CMK (cell line): ENCODE measurements at places on chromosomes 3 and 15.

GRCh38 chr3:50475348-50475747 lies 28.1 kb downstream of the CACNA2D2 start:
- DNase-seq: no peak

DNA sequence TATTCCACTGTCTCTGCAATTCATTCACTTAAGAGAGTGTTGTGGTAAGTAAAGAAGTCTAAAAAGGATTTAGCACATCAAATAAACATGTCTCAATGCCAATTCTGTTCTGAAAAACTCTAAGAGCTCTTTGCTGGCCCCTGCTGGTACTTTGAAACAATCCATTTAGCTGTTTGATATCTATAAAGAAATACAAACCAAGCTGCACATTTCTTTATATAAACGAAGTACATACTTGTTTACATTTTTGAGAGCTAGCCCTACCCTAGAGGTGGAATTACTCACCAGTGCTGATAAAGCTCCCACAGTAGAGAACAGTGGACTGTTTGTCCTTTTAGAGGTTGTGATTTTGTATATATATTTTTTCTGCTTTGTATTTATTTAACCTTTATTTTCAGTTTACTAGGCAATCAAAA lies 75.5 kb downstream of the NEDD4 start:
- DNase-seq: no peak

GRCh38 chr3:177658354-177658753 lies 461.1 kb upstream of the TBL1XR1 start:
- DNase-seq: no peak

DNA sequence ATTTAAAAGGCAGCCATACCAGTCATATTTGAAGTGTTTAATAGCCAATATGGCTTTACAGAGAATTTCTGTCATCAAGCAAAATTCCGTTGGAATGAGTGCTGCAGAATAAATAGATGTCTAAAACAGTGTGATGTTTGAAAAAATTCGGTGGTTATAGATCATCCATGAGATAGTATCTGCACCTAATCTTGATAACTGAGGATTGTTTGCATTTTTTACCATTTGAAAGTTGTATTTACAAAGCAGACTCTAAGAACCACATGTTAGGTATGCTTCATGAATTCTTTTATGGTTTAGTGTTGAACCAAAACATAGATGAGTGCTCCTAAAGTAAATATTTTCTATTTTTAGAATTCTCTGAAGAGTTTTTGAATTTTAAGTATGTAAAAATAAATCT lies 476.1 kb downstream of the NAALADL2 start:
- DNase-seq: no peak

DNA sequence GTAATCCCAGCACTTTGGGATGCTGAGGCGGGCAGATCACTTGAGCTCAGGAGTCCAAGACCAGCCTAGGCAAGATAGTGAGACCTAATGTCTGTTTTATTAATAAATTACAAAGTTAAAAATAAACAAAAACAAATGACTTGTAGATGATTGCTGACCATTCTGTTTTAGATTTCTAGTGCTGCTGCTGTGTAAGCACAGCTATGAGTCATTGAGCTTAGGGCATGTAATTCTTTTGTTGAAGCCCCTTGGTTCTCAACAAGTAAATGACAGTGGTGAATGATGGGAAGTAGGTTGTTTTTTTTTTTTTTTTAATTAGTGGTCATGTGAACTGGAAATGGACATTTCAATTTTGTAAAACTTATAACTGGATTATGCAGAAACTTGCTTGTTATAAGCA lies 63.3 kb downstream of the LEO1 start:
- DNase-seq: no peak

GRCh38 chr3:72347819-72348319 lies 500.4 kb downstream of the SHQ1 start:
- DNase-seq: peak; percentile 78

DNA sequence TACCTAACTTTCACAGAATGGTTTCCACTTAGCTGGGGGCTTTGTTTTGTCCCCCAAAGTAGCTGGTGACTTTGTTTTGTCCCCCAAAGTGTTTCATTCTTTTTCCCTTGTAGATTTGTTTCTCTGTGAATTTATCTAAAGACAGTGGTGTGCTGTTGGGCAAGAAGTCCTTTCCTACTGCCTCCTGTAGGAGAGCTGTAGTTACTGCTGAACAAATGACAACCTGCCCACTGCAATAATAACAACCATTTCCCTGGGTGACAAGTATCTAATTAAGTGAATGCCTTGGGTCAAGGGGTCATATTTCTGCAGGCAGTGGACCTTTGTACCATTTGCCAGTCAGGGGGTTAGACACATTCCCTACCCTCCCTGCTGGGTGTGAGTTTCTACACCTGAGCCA lies 125.4 kb upstream of the BFSP2 start:
- no peak for DNase-seq

DNA sequence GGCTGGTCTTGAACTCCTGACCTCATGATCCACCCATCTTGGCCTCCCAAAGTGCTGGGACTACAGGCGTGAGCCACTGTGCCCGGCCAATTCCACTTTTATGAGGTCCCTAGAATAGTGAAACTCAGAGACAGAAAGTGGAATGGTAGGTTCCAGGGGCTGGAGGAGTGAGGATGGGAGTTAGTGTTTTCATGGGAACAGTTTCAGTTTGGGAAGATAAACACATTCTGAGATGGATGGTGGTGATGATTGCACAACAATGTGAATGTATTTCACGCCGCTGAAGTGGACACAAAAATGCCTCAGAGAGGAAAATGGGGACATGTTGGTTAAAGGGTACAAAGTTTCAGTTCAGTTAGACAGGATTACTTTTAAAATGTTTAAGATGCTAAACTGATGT lies 22.5 kb upstream of the HDAC11 start:
- no peak for DNase-seq

GRCh38 chr3:183278479-183279088 lies 25.5 kb downstream of the B3GNT5 start:
- no peak for DNase-seq

DNA sequence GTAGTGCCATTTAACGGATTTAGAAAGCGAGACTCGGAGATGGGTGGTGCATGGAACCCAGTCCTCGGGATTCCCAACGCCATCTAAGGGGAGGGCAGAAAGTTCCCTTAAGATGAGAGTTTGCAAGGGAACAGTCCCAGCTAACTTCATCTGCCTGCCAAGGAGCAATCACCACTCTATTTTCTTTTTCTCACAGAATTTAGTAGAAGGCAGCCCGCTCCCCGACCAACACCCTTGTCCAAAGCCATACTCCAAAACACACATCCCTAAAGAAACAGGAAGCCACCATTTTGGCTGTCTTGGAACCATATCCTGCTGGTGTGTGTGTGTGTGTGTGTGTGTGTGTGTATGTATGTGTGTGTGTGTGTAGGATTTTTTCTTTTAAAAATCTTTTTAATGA lies 7.1 kb upstream of the FGD5 start:
- no peak for DNase-seq

GRCh38 chr3:10460951-10461545 lies 44.3 kb downstream of the ATP2B2 start:
- no peak for DNase-seq

DNA sequence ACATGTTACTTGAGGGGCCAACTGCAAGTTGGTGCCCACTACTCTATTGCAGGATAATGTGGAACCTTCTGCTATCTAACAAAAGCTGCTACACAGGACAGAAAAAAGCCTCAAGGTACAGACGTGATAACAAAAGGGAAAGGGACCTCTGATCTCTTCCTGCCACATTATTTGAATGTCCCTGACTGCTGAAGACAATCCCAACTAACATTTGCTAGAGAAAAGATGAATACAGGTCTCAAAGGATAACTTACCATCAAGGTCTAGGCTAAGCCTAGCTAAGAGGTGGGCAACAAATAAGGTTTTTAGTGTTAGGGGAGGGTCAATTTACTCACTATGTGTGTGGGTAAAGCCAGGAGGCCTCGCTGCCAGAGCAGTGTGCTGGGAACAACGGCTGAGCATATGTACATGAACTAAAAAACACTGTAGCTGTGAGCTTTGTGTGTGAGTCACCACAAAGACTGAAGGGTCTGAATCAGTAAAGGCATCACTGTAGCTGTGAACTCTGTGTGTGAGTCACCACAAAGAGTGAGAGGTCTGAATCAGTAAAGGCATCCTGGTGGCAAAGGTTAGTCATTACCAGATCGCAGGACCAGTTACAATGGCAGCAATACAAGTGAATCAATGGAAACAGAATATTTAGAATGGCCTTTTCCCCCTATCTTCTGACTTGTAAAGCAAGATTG lies 111.7 kb downstream of the LMLN start:
- DNase-seq: no peak

DNA sequence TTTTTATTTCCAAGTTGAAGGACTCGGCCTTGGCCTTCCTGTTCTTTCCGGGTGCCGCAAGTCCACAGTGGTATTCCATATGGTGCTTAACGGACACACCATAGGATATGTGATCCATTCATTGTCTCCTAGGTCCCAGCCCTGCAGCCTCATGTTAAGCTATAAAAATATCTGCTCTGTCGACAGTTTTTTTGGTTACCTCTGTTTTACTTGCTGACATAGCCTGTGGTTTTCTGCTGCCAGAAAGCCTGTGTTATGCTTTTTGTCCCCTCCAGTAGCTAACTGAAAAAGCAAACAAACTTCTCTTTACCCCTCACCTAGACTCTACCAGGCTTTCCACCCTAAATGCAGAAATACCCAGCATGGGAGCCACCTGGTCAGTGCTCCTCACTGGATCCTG lies 5.3 kb downstream of the INAFM2 start:
- no peak for DNase-seq

DNA sequence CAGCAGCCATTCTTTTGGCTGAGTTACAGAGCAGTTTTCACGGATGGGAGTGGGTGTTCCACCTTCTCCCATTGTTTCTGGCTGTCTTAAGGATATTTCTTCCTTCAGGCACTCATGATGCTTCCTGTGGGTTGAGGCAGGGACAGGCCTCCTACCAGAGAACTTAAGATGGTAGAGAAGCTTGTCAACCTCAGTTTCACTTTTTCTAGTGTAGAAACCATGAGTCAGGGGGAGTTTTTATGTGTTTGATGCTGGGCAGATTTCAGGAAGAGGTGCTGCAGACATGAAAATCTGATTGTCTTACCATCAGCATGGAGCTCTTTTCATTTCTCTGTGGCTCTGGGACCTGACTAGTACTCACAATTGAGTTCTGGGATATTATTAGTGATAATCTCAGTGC lies 48.7 kb upstream of the VEPH1 start:
- DNase-seq: no peak

GRCh38 chr3:17130956-17131355 lies 246.2 kb downstream of the PLCL2 start:
- DNase-seq: no peak

DNA sequence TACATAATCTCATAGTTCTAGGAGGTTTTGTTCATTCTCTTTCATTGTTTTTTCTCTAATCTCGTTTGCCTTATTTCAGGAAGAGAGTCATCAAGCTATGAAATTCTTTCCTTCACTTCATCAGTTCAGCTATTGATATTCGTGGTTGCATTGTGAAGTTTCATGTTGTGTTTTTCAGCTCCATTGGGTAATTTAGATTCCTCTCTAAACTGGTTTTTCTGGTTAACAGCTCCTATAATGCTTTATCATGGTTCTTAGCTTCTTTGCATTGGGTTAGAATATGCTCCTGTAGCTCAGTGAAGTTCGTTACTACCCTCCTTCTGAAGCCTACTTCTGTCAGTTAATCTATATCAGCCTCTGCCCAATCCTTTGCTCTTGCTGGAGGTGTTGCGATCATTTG lies 69.4 kb upstream of the CD96 start:
- no peak for DNase-seq

- DNase-seq: no peak
Observed at GRCh38 chr15:73838831-73839426, 34.4 kb upstream of the TBC1D21 start.

GRCh38 chr3:22608721-22609120 lies 594.4 kb upstream of the UBE2E2 start:
- no peak for DNase-seq

DNA sequence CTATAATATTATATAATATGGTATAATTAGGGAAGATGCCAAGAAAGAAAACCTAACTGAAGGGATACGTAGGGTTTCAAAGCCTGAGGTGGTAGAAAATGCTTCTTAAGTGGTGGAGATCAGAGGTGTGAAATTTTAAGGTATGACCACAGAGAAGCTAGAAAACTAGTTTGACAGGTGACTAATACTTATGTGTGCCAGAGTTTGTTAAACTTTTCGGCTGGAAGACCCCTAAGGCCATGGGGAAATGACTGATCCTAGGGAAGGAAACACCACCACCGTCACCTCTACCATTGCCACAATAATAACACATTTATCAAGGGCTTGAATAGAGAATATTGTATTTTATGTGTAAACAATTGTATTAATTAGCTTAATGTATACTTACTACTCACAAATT lies 261.4 kb upstream of the GBE1 start:
- no peak for DNase-seq

DNA sequence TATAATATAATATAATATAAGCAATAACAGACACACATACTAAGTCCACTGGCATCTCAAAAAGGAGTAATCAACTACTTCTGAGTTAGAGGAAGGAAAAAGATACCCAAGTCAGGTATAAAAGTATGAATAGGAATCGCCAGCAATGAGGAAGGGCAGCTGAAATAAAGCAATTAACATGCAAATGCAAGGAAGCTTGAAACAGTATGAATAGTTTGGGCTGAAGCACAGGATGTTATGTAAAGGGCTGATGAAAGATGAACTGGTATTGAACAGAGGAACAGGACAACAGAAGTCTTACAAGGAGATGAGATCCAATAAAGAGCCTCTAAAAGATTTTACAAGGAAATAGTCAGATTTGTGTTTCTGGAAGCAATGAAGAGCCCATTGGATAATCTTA lies 7.1 kb downstream of the COPS2 start:
- DNase-seq: no peak

- no peak for DNase-seq
Observed at GRCh38 chr15:23565395-23566070, at the start of gene MKRN3. Gene MKRN3, plus strand, starts transcription at chr15:23565674. Its CDS starts 109 bp downstream, at chr15:23565783.

GRCh38 chr3:61574854-61575253 lies 13.5 kb downstream of the PTPRG start:
- DNase-seq: no peak
